ENCODE measurements at places on chromosomes 13 and 19.

- DNase-seq = no peak
Observed at GRCh38 chr13:100208626-100209025, 119.7 kb downstream of the PCCA start.

DNA sequence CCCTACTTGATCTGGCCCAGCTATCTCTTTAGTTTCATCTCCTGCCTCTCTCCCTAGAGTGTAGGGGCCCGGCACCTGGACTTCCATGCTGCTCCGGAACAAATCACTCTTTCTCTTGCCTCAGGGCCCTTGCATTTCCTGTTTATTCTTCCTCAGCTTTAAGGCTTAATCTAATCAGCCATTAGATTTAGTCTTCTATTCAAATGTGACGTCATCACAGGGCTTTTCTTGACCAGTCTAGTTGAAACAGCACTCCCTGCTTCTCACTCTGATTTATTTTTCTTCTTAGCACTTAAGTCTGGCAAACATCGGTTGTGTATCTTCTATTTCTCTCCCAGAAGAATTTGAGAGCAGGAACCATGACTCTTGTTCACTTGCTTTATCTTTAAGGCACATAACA lies 564.1 kb downstream of the EFNB2 start:
- no peak for DNase-seq

- DNase-seq = no peak
Observed at GRCh38 chr13:113740661-113741060, 18.4 kb upstream of the TMEM255B start.

- DNase-seq = no peak
Observed at GRCh38 chr19:38206006-38206745, 17.8 kb downstream of the DPF1 start.

Data from activated CD8-positive, alpha-beta memory T cell treated with anti-CD3 and anti-CD28 coated beads for 1 hour (primary cell).